ENCODE measurements at places on chromosomes 5 and 9.

DNA sequence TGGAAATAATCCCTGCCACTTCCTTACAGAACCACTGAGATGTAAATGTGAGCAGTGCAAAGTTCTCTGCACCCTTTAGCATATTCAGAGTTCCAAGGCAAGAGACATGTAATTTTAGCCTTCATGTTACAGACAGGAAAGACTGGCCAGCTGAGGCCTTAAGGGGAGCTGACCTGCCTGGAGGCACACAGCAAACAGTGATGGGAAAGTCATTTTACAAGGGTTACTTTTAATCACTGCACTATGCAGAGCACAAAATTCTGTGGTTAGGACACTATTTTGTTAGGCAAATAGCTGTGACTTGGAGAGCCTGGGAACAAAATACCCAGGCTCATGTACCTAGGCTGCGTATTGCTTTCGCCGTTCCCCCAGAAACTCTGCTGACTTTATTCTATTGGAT is 30.2 kb upstream of the TNIP1 start:
- no peak for DNase-seq

- no peak for DNase-seq
Observed at GRCh38 chr9:34651876-34652601, at the start of gene IL11RA. IL11RA (plus strand) TSS chr9:34652185; CDS start chr9:34655218, 3,033 bp downstream.

- DNase-seq = no peak
Observed at GRCh38 chr9:72919246-72919945, 33.5 kb downstream of the ALDH1A1 start.

DNA sequence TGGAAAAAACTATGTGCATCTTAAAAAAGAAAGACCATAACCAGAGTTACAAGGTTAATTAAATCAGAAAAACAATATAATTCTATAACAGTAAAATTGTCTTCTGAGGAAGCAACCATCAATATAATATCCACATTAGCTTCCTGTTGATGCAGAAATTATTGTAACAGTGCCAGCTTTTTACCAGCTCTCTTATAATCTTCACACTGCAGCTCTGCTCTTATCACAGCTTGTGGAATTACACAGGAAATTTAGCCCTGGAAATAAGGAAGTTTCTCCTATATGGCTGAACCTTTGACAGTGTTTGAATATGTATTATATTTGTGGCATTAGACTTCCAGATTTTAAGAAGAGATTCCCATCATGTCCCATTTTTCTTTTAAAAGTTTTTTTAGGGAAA is 49.1 kb upstream of the TEK start:
- DNase-seq = no peak

- no peak for DNase-seq
Observed at GRCh38 chr9:134413112-134413715, 87.0 kb downstream of the RXRA start.

DNA sequence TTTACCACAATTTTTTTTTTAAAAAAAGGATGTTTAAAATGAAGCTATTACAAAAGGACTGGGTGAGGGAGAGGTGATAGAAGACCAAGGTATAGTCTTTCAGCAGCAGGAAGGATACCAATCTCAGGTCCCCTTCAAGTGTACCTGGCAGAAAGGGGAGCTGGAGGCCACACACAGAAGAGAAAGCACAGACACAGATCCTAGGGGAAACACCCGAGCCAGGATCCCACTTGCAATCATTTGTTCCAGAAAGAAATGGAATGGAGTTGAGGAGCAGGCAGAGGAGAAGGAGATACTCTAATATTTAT is 5.6 kb downstream of the GNPDA1 start:
- no peak for DNase-seq

- no peak for DNase-seq
Observed at GRCh38 chr5:154308443-154309370, 118.2 kb downstream of the GALNT10 start.

- DNase-seq = no peak
Observed at GRCh38 chr5:168469816-168470215, 16.5 kb upstream of the RARS1 start.

DNA sequence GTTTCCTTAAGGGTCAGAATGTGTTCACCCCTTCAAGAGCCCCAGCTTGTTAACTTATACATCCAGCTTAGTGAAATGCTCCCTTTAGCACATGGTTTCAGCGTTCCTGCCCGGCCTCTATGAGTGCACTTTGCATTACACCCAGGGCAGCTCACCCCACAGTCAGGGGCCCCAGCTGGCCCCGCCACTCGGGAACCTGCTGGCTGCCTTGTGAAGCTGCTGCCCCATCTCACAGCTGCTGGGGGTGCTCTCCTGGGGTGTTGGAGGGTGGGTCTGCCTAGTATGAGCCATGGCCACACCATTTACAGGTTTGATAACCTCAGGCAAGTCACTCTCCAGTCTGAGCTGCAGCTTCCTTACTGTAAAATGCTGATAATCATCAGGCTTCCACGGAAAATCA is 32.2 kb downstream of the HRH2 start:
- DNase-seq = no peak

- no peak for DNase-seq
Observed at GRCh38 chr5:132238901-132239500, 11.3 kb upstream of the P4HA2 start.

GRCh38 chr5:103582364-103582763 is 19.8 kb upstream of the NUDT12 start:
- DNase-seq = no peak

DNA sequence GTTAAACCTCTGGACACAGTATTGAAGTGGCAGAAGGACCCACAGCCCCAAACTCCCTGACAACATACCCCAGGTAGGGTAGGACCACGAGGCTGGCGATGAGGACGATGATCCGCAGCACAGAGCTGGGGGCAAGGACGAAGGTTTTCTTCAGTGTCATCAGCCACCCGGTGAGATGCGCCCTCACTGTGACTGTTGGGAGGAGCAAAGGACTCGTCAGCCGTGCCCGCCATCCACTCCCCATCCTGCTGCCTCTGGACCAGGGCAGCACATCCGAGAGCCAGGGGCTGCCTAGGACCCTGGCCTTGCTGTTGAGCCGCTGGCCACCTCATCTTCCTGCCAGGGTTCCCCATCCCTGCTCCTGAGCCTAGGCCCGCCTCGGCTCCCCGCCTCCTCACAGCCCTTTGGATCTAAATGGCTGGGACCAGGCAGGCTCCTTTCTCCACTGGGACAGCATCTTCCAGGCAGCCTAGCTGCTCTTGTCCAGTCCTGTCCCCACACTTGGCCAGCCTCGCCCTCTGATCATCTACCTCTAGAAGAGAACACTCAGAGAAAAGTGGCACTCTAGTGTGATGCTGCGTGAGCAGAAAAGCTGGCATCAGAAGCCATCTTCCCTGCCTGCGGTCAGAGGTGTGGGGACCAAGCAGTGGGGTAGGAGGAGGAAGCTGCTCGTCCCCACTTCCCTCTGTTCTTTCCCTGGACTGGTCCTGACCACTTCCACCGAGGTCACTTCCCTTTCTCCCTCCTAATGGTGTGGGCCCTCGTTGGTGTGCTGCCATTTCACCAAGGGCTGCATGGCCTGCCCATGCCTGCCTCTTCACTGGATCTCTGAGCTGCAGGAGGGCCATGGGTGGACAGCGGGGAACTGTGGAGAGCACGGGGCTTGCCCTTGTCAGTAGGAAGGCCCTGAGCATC is 49.2 kb downstream of the OTULIN start:
- DNase-seq = no peak

GRCh38 chr5:113336975-113337374 is 97.8 kb downstream of the TSSK1B start:
- no peak for DNase-seq

DNA sequence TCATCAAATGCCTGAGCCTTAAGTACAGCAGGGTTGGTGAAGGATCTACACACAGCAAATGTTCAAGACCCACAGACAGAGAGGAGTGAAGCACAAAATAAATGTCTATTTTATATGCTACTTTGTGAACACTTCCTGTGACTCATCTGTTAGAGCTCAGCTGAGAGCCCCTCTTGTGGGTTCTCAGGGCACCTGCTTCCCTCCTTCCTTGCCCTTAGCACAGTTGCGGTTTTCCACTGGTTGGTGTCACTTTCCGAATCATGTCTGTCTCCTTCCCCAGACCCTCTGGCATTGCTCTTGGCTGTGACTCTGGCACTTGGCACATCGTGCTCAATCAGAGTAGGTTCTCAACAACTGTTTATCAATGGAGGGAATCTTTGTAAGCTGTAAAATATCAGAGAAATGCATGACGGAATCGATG is 128.5 kb upstream of the STC2 start:
- no peak for DNase-seq

GRCh38 chr5:101969742-101970141 is 326.3 kb downstream of the SLCO4C1 start:
- DNase-seq = no peak

GRCh38 chr5:131550606-131551005 is 84.4 kb downstream of the RAPGEF6 start:
- DNase-seq = no peak

- no peak for DNase-seq
Observed at GRCh38 chr5:97229688-97230285, 46.7 kb upstream of the RIOK2 start.

GRCh38 chr9:136189394-136190236 is 15.3 kb downstream of the LHX3 start:
- DNase-seq = no peak

DNA sequence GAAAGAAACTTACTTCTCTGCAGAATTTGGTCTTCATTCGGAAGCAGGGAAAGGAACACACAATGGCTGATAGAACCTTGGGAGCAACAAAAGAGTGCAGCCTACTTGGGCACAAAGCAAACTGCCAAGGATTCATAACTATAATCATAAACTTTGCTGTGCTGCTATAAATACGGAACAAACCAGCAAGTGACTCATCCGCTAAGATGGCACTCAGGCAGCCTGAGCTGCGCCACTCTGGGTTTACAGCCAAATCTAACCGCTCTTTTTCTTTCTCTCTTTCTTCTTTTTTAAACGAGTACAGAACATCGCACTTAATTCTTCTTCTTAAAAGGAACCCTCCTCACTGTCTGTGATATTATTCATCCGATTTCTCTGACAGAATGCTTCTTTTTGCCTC is 81.1 kb downstream of the PTPN3 start:
- DNase-seq = no peak

DNA sequence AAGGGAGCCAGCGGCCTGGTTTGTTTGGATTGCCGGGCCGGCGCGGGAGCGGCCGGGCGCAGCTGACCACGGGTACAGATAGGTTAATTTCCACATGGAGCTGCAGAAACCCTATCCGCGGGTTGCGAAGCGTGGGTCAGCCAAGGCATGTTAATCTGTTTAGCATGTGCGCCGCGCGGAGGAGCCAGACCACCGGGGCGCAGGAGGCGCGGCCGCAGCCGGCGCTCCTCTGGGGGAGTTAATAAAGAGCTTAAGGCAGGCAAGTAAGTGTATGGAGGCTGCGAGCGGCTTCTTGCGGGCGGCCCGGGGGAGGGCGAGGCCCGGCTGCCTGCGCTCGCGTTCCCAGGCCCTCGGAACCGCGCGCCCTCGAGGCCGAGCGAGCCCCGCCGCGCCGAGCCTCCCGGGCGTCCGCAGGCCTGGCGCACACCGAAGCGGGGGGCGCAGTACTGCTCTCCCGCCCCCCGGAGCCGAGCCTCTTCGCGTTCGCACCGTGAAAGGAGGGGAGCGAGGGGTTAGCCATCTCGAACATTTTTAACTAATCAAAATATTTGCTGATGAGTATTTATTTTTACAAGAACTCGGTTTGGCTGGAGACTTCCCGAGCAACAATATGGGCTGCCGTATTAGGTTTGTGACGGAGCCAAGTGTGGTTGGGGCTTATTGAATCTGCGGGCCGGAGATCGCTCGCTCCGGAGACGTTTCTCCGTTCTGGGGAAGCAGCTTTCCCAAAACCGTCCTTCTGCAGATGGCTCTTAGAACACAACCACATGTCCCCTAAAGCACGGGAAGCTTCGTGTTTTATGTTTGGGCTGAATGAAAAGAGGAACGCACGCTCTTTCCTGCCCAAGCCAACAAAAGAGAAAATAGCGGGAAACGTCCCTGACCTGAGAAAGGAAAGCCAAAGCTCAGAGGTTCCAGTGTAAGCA is 28.8 kb downstream of the FOXD1 start:
- no peak for DNase-seq

DNA sequence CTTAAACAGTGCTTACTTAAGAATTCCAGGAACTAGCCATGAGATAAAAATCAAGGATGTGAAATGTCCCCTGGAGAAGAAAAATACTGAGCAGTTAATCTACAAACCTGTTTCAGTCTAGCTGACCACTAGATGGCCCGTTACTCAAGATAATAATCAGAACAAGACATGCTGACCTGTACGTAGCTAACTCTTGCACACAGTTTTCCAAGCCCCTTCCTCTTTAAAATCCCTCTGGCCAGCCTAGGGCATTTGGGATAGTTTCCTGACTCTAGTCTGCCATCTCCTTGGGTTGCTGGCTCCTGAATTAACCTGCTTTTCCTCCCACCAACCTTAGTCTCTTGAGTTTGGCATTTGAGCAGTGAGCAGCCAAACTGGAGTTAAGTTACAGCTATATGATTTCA is 59.2 kb upstream of the TRAF1 start:
- no peak for DNase-seq

DNA sequence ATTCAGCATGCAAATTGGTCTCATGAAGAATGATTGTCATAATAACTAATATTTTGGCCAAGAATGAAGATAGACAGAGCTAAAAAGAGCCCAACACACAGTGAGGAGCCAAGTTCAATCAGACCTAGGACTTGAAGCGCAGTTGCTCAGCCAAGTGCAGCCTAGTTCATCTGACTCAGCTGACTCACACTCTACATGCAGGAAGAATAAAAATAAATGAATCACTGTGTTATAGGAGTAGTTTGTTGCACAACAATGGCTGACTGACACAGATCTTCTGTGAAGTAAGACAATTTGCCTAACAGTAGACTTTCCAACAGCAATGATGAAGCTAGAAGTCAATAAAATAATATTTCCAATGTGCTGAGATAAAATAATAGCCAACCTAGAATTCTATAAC is 261.5 kb downstream of the CEMIP2 start:
- no peak for DNase-seq

DNA sequence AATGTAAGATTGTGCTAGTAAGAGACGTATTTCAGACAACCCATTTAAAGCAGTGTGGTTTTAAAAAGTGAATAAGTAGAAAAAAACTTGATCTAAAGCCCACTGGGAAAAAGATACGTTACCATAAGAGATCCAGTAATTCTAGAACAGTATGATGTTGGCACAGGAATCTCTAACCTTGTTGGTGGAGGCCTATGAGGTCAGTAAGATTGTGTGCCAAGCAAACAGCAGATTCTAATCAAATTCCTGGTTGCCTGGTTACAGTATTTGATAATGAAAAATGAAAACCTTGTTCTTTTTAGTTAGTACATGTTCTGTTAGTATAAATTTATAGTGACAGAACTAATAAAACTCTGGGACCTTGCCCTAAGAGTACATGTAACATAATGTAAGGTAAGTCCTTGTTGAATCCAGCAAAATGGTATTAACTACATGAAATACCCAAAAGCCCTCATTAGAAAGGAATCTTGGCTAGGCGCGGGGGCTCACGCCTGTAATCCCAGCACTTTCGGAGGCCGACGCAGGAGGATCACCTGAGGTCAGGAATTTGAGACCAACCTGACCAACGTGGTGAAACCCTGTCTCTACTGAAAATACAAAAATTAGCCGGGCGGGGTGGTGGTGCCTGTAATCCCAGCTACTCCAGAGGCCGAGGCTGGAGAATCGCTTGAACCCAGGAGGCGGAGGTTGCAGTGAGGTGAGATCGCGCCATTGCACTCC is 33.2 kb upstream of the DMXL1 start:
- no peak for DNase-seq

- DNase-seq = no peak
Observed at GRCh38 chr9:94277885-94278536, 18.9 kb downstream of the ZNF169 start.
